ENCODE measurements at places on chromosomes 7 and 10. TPM values are rescaled to one million over a fixed set of nuclear protein-coding genes. Genes with fewer than 3 reads are reported as not detected.

- no peak for DNase-seq
These were observed 539.6 kb downstream of the CNTNAP2 start for GRCh38 chr7:146655928-146656797.

The TMEM176A gene
- not detected for total RNA-seq

DNA sequence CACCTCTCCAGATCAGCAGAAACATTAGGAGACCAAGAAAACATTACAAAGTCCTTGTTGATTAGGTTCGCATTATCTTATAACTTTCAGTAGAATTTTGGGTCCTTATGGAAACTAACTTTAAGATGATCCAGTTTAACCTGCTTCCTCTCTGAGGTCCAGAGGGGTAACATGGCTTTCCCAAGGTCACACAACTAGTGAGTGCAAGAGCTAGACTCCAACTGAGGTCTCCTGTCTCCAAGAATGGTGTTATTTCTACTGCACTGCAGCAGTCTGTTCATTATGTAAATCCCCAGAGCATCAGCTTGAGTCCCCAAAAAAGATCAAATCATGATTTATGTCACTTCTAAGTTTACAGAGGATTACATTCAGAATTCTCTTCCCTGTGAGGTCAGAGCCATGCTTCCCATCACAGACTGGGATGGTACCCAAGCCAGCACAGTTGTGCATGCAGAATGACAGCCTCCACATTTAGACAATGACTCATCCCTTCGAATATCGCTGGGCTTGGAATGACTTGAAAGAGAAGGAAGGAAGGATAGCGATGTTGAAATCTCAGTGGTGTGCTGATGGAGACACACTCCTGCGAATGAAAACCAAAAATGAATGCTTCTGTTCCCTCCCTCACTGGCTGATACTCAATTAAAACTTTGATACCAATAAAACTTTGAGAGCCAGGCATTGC, 163.1 kb upstream of the PLXNA4 start:
- DNase-seq = peak; percentile 41

DNA sequence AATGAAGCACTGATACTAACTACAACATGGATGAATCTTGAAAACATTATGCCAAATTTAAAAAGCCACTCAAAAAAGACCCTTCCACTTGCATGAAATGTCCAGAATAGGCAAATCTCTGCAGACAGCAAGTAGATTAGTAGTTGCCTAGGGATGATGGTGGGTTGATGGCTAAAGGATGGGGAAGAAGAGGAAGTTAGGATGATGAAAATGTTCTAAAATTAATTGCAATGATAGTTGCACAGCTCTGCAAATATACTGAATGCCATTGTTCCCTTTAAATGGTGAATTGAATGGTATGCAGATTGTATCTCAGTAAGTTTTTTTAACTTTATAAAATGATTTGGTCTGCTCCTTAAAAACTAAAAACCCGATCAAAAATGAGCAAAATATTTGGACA, 7.3 kb upstream of the LIPA start:
- DNase-seq = no peak

DNA sequence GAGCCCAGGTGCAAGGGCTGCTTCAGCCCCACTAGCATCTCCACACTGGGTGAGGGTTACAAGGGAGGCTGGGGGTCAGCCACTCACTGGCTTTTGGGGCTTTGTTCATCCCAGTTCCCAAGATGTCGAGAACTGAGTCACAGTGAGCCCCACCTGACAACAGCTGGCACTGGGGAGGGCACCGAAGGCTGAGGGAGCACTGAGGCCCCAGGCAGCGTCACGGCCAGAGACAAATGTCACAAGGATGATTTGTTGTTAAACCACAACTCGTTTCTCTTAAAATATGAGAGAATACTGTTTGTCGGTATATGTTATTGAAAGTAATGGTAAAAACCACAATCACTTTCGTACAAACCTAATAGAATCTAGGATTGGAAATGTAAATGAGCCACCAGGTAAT, 219.9 kb downstream of the CELF2 start:
- no peak for DNase-seq

- no peak for DNase-seq
These were observed 20.1 kb downstream of the GLCCI1 start for GRCh38 chr7:7988706-7989105.

DNA sequence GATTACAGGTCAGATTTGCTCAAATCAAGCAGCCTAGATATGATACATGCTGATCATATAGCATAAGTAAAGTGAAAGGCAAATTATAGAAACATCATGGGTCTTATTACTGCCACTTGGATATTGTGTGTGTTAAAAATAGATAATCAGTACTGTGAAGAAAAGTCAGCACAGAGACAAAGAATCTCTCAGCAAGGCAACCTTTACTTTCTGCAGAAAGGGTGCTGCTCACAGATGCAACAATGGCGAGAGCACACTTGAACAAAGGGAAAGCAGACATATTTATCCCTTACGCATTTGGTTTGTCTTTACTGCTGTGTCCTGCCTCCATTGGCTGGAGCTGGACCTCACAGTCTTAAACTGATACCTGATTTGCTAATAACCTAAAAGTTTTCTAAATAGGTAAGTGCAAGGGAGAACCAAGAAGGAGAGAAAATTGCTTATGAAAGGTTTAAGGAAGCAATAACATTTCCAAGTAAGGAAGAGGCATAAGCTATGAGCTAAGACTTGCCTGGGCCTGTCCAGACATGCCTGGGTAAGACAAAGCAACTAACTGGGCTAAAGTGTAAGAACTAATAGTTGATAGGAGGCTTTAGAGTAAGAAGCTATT, 1310.8 kb upstream of the LRRTM3 start:
- DNase-seq = no peak

DNA sequence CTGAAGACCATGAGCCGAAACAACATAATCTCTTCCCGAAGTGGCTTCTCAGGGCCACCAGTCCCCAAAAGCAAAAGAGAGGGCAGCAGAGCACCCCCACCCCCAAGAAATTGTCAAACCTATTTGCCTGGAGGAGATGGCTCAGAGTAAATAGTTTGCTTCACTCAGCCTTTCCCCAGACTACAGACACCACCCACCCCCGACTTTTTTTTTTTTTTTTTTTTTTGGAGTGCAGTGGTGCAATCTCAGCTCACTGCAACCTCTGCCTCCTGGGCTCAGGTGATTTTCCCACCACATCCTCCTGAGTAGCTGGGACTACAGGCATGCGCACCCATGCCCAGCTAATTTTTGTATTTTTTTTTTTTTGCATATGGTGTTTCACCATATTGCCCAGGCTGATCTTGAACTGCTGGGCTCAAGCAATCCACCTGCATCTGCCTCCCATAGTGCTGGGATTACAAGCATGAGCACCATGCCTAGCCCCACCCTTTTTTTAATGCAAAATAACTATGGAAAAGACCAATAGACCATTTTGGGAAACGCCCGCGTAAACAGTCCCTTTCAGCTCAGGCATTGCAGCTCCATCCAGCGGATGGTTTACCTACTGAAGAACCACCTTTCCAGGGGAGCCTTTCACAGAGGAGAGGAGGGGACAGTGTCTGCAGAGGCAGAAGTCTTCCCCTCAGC, 9.7 kb downstream of the ZMIZ1 start:
- DNase-seq = no peak

The ADCYAP1R1 gene
- total RNA-seq = under 0.01 TPM

- DNase-seq = peak; percentile 83
These were observed 248.8 kb upstream of the PTN start for GRCh38 chr7:137592232-137592896.

DNA sequence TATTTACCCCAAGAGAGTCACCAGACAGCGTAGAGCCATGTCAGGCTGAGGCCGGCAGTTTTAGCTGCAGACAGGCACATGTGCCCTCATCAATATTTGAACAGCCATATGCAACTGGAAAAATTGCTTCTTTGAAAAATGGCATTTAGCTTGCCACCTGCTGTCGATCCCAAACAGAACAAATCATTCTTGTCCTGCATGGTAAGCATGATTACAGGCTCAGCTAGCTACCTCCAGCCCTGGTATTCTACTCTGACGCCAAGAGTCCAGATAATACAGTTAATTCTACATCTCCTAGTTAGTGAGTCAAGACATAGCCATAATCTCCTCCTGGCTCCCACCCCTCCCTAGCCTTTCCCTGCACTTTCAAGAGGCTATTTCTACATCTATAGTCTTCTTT, 7.7 kb downstream of the CREB3L2 start:
- DNase-seq = no peak

- DNase-seq = no peak
These were observed 782.7 kb upstream of the CELF2 start for GRCh38 chr10:10235003-10235402.

DNA sequence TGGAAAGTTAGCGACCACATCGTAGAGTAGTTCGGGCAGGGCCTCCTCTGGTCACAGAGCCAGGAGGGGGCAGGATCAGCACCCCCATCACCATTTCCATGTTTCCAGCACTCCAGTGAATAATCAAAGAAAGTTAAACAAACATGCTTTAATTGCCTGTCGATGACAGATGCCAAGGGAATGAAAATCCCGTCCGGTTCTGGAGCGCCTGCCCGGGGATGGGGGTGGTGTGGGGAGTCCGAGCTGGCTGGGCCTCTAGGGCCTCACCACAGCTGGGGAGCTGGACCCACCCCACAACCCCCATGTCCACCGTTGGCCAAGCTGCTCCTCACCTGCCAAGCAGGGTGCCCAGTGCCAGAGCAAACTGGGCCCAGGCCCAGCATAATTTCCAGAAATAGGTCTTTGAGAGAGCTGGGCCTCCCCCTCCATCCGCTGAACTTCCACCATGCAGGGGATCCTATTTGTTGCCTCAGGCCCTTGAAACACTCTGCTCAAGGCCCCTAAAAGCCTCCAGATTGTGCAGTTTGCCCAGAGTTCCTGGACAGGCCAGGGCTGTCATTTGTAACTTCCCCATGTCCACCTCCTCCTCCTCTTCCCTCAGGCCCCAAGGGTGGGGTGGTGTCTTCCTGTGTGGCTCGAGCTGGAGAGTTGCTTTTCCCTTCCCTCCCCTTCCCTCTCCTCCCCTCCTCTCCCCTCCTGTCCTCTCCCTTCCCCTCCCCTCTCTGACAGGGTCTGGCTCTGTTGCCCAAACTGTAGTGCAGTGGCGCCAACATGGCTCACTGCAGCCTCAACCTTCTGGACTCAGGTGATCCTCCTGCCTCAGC, 101.0 kb downstream of the MYL10 start:
- DNase-seq = no peak

The PDIA4 gene
- total RNA-seq = 210 TPM

The ERVW-1 gene
- not detected for total RNA-seq

Measured in lung microvascular endothelial cell (primary cell).